ENCODE measurements at places on chromosomes 3 and 15.

DNA sequence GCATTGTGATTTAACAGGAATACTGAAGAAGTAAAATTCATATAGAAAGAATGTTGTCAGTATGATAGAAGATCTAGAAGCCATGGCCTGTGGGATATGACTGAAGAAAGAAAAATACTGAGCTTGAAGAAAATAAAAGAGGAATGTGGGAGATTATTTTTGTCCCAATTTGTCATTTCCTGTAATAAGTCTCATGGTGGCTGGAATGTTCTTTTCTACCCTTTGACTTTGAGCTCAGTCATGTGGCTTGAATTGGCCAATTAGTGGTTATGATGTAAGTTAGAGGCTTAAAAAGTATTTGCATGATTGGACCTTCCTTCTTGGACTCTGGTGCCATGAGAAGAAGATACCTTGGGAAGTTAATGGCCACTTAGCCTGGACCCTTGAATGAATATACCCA, 14.1 kb downstream of the APH1B start:
- no peak for DNase-seq

- DNase-seq: no peak
Observed at GRCh38 chr3:42036483-42036823, 54.7 kb upstream of the TRAK1 start.

- no peak for DNase-seq
Observed at GRCh38 chr3:125139386-125139785, 73.2 kb downstream of the SLC12A8 start.

GRCh38 chr15:67100801-67101581, 35.6 kb downstream of the SMAD3 start:
- DNase-seq: no peak

DNA sequence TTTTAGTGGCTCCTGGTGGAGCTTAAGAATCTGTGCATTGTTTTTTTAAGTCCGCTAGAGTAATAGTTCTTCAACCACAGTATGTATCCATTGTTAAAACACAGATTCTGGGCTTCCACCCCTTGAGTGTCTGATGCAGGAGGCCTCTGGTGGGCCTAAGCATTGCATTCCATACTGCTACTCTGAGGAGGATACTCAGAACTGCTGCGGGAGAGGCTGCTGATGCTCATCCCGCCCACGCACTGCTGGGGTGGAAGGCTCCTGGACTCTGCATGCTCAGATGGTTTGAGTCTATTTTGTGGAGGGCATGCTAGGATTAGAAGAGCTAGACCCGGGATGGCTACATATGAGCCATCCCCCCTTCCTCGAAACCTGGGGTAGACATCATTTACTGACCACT, 74.4 kb downstream of the THSD4 start:
- DNase-seq: no peak

DNA sequence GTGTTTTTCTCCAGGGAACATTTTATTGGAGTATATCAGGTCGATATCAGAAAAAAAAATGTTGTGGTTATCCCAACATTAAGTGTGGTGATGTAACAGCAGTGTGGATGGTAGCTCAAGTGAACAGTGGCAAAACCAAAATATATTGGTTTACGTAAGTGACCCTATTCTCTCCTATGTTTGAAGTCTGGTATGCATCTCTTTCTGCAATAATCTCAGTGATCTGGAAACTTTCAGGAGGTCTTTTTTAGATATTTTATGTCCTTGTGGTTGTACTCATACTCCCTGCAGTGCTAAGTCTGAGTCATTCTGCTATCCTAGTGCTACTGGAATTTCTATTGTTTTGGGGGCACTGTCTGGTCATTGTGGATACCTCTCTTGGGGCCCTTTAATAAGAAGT, 137.9 kb downstream of the SNRPN start:
- DNase-seq: no peak

- DNase-seq: no peak
Observed at GRCh38 chr15:100152463-100152862, 189.3 kb downstream of the ADAMTS17 start.

GRCh38 chr3:160106905-160107861, 118.0 kb upstream of the C3orf80 start:
- no peak for DNase-seq

DNA sequence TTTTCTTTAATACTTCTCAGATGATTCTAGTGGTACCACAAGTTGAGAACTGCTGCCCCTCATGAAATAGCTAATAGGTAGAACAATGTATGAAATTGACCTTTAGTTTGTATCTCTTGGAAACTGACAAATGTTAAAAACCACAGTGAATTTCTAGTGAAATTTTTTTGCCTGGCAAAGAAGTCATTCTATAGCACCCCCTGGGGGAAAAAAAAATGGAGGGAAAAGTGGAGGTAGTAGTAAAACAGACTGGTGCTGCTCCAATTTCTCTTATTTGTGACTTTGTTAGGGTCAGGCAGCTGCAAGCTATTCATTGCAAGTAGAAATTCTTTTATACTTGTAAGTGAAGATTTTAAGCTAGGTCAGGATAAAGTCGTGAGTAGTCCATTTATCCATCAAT, 605.0 kb downstream of the NLGN1 start:
- no peak for DNase-seq

DNA sequence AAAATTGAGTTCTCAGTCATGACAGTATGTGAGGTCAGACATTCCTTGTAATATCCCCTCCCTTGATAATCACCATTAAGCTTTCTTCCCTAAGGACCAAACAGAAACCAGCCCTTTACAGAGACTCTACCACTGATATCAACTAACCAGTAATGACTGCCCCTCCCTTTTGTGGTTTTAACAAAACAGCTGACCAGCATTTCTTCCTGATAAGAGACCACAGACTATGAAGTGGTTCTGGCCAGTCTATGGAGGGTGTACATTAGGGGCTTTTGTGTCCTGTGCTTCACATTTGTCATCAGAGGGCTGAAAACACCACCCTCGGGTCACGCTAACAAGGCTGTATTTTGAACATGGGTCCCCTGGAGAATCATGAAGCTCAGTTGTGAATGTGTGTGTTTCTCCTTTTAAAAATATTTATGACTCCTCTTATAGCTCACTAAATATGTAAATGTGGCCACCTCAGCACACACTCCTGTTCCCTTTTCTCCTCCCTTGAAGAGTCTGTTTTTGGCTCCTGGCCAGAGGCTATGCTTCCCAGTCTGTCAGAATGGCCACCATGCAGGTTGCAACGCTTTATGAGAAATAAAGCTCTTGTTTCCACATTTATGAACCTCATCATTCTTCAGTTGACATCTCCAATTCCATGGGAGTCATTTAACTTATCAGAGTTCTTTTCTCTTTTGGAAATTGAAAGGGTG, 239.3 kb downstream of the CPNE4 start:
- peak; percentile 43 for DNase-seq

DNA sequence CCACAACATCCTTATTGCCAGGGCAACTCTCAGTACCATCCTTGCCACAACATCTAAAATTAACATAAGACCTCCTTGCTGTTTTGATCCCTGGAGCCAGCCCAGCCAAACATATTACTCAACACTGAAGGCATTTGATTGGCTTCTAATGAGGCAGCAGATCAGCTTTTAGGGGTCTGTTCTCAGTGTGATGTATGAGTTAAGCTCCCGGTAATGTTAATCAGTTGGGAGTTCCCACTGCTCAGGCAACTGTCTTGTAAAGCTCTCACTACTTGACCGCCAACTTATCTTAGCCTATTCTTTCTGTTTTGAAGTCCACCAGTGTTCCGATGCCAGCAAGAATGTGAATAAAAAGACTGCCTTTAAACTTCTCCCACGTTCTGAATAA, 158.9 kb downstream of the FOXB1 start:
- DNase-seq: no peak

GRCh38 chr15:55574096-55574495, 14.0 kb downstream of the PYGO1 start:
- DNase-seq: no peak

DNA sequence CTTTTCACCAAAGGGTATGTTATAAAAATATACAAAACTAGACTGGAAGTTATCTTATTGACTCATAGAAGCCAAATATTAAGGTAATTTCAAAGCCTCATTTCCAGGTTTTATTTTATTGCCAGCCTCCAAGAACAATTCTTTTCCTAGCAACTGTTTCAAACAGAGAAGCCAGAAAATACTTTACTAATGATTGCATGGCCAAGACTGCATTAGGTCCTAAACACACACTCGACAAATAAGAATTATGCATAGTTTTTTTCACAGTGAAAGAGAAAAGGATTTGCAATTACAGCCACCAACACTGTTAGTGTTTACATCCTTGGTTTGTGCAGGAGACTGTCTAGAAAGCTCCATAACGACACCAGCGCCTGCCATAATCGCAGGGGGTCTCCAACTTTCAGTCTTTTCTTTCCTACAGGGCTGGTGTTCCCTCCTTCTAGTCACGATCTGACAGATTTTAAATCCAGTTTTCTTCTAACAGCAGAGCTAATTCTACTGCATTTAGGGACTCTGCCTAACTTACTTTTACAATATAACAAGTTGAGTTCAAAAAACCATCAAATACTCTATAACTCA, 58.1 kb downstream of the CLASP2 start:
- no peak for DNase-seq

DNA sequence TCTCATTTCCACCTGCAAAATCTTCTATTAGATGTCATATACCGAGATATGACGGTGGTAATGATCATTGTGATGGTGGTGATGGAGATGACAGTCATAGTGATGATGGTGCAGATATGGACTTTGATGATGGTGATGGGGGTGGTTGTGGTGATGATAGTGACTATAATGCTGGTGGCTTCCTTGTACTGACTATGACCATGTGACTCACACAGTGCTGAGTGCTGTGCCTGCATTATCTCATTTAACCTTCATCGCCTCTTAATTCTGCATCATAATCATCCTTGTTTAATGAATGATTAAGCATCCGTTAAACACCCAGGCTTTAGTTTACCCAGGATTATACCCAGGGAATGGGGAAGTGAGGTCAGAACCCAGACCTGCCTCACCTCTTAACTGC, 331.7 kb downstream of the FEZF2 start:
- DNase-seq: no peak

GRCh38 chr3:171585039-171585438, 124.8 kb upstream of the TNIK start:
- no peak for DNase-seq

DNA sequence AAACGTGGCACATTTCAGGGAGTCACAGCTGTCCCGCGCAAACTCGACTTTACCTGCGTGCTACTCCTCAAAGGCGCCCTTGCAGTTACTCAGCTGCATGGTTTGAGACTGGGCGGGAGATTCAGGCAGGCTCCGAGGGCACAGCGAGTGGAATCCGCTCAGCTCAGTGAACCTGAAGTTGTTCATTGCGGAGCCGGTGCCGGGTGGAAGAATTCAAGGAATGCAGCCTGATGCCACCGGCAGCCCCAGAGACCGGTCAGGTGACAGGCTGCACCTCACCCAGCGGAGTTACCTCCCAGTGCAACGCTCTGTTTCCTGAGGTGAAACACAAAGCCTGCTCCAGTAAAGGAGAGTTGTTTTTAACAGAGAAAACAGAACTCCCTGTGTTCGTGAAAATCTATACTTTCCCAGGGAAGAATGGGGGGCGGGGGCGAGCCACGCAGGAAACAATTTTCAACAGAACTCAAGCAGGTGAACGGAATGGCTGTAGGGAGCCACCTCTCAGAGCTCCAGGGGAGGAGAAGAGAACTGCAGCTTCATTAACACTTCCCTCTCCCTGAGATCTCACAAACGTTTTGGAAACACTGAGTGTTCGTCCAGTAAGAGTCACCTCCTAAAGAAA, 3.8 kb downstream of the VEPH1 start:
- DNase-seq: no peak

DNA sequence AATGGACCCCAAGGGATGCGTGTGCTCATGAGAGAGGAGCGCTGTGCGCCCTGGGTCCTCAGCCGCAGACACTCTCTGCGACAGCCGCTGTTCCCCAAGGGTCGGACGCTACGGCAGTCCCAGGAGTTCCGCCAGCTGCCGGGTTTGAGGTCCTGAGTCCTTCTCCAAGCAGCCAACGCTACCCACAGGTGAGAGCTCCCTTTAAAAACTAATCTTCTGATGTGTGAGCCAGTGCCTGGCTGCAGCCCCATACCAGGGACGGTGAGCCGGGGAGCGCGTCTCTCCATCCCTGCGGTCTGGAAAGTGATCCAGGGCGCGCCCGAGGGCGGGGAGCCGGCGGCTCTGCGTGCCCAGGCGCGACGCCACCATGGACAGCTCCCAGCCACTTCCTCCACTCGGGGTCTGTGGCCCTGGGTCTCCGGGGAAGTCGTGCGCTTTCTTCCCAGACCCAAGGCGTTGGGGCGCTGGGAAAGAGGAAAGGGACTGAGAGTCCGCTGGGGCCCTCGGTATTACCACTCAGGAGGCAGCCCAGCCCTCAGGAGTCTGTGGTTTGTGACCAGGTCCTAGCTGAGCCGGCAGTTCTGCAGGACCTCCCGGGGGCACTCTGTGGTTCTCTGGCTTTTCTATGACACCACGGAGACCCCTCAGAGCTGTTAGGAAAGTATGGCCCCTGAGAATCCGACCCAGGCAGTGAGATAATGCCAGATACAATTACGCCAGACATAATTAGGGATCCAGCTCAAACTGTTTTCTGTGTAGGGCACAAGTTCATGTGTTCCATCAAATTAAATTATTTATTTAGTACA, 1.4 kb downstream of the CEMIP start:
- no peak for DNase-seq

DNA sequence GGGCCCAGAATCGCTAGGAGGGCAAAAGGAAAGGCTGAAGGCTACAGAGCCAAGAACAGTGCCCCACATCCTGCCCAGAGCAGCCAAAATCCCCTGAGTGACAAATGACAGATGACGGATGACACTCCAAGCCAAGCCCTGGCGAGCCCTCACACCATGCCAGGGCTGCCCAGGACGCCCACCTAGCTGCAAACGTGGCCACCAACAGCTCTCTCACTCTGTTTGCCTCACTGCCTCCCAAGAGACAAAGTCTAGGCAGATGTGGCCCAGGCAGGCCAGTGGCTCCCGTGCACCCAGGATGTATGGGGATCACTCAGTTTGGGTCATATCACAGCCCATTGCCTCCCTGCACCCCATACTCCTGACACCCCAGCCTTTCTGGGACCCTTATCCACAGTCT, 270.1 kb upstream of the NSMCE3 start:
- no peak for DNase-seq

DNA sequence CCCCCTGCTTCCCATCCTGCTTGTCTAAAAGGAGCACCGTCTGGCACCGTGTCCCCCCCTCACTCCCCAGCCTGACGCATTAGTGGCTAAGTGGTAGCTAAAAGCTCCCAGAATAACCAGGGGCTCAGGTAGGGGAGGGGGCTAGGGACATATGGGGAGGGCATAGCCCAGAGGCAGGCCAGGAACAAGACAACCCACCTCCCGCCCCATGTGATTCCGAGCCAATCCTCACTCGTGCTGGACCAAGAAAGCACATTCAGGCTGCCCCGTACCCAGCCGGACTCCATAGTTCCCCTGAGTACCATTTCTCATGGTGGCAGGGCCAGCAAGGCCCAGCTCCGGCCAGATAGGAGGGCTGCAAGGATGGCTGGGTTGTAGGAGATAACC, 11.5 kb downstream of the SEMA7A start:
- no peak for DNase-seq

GRCh38 chr3:174498638-174499037, 360.5 kb upstream of the NAALADL2 start:
- no peak for DNase-seq

DNA sequence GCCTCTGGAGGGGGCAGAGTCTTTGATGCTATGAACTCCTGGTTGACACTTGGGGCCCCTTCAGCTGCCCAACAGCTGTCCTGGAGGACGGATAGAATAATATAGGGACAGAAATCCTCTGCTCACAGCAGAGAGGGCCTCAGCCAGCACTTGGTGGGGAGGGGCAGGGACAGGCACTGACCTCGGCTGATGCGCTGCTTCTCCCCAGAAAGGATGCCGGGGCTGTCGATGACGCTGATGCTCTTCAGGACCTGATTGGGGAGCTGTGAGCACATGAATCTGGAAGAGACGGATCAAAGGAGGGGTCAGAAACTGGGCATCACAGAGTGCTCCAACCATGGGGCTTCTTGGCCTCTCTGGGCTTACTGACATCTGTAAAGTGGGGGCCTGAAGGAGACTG, 29.5 kb downstream of the EHD4 start:
- DNase-seq: no peak
